MCF 10A (cell line): ENCODE measurements at places on chromosomes 2 and 18. TPM values are rescaled to one million over a fixed set of nuclear protein-coding genes. Genes with fewer than 3 reads are reported as not detected.

The PCARE gene
- not detected in 2 replicates for total RNA-seq

The KLF7 gene
- 40.1 and 51.8 TPM in 2 replicates for total RNA-seq

- no peaks in the 10 kb centered on the region for H3K36me3 ChIP-seq
- DNase-seq = no peak
- no peak overlapping the region for H3K4me3 ChIP-seq
Measured at GRCh38 chr2:172425336-172425735, 2.0 kb upstream of the ITGA6 start.

DNA sequence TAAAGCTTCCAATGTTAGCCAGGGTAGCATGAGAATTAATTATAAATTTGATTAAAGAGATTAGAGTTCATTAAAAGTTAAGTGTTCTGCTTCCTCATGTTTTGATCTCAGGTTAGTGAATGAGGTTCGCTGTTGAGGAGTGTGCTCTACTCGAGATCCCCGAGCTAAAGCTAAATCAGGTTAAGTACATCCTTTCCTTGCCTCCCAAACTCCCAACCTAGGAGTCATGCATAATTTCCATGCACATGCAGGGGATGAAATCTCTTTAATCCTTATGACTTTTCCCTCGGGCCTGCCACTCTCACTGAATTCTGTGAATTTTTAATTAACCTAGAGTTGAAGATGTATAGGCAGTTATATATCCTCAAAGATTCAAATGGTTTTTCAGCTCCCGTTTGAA lies 156.1 kb upstream of the NCK2 start:
- no peaks in the 10 kb centered on the region for H3K27me3 ChIP-seq
- no peak overlapping the region for H3K27ac ChIP-seq
- peaks cover 6% of the 10 kb centered on the region for H3K36me3 ChIP-seq
- no peak for DNase-seq
- H3K4me1 ChIP-seq = no peaks in the 10 kb centered on the region
- no peak overlapping the region for H3K4me3 ChIP-seq

- H3K36me3 ChIP-seq = peaks cover 7% of the 10 kb centered on the region
- DNase-seq = no peak
- H3K27ac ChIP-seq = no peak overlapping the region
- no peak overlapping the region for H3K4me3 ChIP-seq
Measured at GRCh38 chr18:35415511-35416073, 38.5 kb upstream of the ZNF396 start.
